Progenitor cell of endocrine pancreas (in vitro differentiated cells): ENCODE measurements at places on chromosomes 2 and 18. TPM values are rescaled to one million over a fixed set of nuclear protein-coding genes. Genes with fewer than 3 reads are reported as not detected.

MC4R gene
- not detected in 2 replicates for total RNA-seq

GALR1 gene
- total RNA-seq = 2.9 and 4.0 TPM in 2 replicates

GRCh38 chr2:151823651-151824050, 4.6 kb downstream of the ARL5A start:
- no peaks in the 10 kb centered on the region for H3K27me3 ChIP-seq
- H3K36me3 ChIP-seq = peaks cover 6% of the 10 kb centered on the region
- H3K27ac ChIP-seq = peak overlapping the region; percentile 55
- H3K4me3 ChIP-seq = no peak overlapping the region

GRCh38 chr2:223328578-223328977, 273.6 kb downstream of the SCG2 start:
- no peak overlapping the region for H3K4me3 ChIP-seq
- H3K36me3 ChIP-seq = no peaks in the 10 kb centered on the region
- no peaks in the 10 kb centered on the region for H3K4me1 ChIP-seq
- no peak for DNase-seq
- peaks cover 20% of the 10 kb centered on the region for H3K27me3 ChIP-seq
- no peak overlapping the region for H3K27ac ChIP-seq
